CD4-positive, alpha-beta T cell treated with Interleukin-17A for 4 hours (primary cell): ENCODE measurements at places on chromosomes 16 and 17.

DNA sequence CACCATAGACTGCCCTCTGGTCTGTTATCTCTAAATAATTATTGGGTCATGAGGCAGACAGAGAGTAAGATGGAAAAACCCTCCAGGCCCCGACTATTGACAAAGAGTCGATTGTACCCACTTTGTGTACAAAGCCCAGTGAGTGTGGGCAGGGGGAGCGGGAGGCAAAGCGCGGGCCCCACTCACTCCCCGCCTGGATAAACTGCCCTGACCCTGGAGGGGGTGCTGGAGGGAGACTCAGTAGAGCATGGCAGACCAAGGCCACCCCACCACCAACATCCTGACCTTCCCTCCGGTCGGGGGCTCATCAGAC lies 11.2 kb upstream of the CPSF4L start:
- no peak for DNase-seq

- no peak for DNase-seq
These were observed 180.1 kb downstream of the PARN start for GRCh38 chr16:14449790-14450480.

GRCh38 chr16:27617665-27618064 lies 67.7 kb downstream of the KATNIP start:
- no peak for DNase-seq

DNA sequence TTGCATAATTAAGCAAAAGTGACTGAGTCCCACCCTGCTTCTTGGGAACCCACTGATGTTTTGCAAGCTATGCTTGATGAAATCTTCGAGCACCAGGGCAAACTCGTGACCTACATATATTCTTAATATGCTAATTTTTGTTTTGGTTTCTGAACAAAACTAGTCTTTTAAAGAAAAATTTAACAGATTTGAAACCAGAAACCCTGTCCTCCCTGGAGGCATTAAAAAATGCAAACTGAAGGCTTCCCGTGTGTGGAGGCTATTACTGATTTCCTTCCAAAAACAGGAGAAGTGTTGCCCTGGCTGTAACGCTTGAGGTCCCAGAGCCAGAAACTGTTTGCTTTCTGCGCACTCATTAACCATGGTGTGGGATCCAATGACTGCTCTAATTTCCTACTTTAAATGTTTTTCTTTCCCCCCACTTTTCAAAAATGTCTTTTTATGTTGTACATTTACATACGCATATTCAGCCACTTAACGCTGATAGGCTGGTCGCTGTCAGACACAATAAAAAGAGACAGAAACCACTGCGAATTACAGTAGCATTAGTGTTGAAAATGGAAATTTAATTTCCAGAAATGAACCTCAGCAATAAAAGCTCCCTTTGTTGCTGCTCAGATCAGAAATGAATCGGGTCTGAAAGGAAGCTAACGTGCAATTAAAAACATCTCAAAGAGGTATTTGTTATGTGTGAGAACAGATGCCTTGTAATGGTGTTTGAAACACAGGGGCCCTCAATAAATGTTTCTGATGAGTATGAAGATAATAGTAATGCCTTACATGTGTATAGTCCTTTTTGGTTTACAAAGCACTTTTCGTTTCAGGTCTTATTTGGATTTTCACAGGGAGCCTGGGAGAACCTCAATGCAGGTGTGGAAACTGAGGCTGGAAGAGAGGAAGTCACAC lies 39.9 kb upstream of the IRX6 start:
- no peak for DNase-seq

GRCh38 chr16:9859701-9860327 lies 322.4 kb downstream of the GRIN2A start:
- DNase-seq, result no peak

GRCh38 chr17:43877451-43878155 lies 29.7 kb downstream of the MPP2 start:
- DNase-seq, result no peak

- DNase-seq, result no peak
These were observed 14.6 kb downstream of the ACE start for GRCh38 chr17:63491413-63491812.

DNA sequence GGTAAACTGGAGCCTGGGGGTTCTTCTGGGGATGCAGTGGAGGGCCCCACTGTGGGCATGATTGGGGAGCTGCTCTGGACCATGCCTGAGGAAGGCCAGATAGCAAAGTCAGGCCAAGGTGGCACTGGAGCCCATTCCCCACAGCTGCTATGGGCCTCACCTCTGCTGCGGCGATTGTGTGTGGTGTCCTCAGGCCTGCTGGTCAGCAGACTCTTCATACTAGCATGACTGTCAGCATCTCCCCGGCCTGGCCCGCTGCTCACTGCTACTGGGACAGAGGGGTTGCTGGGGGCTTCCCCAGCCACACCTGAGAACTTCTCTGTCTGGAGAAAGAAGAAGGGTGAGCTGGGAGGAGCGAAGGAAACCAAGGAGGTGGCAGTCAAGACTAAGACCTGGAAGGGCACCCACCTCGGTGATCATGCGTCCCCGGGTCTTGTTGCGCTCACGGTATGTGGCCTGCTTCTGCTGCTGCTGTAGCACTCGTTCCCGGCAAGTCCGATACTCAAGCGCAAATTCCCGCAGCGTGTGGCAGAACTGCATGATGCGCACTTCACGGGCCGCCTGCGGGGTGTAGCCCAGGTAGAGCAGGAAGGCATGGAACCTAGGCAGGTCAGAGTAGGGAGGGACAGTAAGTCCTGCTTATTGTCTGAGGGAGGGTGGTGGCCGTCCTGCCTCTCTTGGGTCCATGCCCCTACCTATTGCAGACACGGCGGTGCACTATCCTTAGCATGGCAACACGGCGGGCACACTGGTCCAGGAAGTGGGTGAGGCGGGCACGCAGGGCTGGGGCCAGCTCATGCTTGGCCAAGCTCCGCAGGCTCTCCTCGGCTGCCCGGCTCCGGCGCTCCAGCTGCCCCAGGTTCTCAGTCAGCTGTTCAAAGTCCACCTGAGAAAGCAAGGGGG lies 3.2 kb downstream of the TMEM208 start:
- DNase-seq, result no peak

DNA sequence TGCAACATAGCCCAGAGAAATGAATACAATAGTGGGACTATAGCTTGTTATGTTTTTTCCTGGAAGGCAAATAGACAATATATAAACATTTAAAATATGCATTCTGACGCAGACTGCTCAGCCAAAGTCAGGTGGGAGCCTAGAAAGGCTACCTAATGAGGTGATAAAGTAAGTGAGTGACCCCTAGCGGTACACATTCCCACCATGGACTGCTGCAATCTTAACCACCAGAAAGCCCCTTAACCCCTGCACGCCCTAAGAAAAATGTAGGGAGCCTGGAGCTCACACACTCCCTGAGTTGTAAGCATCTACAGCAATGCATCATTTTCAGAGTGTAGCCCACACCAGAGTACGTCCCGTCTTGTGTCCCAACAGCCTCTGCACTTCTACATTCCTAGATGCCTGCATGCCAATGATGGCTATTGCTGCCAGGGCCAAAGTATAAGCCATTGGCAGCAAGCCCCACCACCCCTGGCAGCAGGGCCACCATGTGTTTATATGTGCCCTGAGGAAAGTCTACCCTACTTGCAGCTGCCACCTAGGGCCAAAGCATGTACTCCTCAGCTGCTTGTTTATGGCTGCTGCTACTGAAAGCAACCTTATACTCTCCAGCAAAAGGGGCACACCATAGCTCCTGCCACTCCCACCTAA lies 127.6 kb downstream of the KIF2B start:
- no peak for DNase-seq

- no peak for DNase-seq
These were observed 40.6 kb upstream of the HOXB13 start for GRCh38 chr17:48769009-48769675.
